ENCODE measurements at places on chromosomes 1 and 21.
A peak's percentile ranks its signal among the peaks of the same experiment; 100 is the strongest.

- no peak for DNase-seq
These were observed 34.8 kb upstream of the RNF187 start for GRCh38 chr1:228452194-228453021.

DNA sequence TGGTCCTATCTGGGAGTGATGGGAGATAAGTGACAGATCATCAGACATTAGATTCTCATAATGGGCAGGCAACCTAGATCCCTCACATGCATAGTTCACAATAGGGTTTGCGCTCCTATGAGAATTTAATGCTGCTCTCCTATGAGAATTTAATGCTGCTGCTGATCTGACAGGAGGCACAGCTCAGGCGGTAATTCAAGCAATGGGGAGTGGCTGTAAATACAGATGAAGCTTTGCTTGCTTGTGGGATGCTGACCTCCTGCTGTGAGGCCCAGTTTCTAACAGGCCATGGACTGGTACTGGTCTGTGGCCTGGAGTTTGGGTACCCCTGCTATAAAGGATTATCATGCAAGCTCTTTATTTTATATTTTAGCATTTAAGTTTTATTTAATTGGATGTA is 72.0 kb downstream of the ZMYM4 start:
- DNase-seq = no peak

GRCh38 chr1:161200992-161201835 is 953 bp upstream of the NDUFS2 start:
- DNase-seq = no peak

GRCh38 chr1:45477646-45478045 is 13.3 kb downstream of the TESK2 start:
- no peak for DNase-seq

DNA sequence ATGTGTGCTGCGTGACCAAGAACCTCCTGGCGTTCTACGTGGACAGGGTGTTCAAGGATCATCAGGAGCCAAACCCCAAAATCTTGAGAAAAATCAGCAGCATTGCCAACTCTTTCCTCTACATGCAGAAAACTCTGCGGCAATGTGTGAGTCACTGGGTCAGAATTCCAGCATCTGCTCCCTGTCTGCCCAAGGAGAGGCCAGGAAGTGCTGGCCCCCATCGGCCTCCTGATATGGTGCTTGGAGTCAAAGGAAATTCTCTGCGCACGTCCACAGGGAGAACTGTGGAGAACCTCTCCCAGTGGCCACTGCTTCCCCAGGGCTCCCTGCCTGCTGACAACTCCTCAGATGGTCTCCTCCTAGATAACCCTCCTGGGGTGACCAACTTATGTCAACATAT is 25.6 kb upstream of the IL20 start:
- DNase-seq = no peak

DNA sequence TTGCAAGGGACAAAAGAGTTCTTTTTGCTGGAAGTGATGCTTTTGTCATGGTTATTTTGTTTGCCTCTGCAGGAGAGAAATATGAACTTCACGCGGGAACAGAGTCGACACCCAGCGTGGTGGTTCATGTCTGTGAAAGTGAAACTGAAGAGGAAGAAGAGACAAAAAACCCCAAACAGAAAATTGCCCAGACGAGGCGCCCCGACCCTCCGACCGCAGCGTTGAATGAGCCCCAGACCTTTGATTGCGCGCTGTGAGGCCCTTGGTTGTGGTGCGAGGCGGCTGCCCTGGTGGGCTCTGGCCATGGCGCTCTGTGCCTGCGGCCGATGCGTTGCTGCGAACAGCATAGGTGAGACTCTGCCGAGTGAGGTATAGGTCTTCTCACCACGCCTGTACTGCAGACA is 20.9 kb upstream of the NCMAP start:
- DNase-seq = peak; percentile 80

GRCh38 chr1:20343149-20343937 is 52.7 kb downstream of the VWA5B1 start:
- no peak for DNase-seq

- DNase-seq = no peak
These were observed 41.7 kb upstream of the RXRG start for GRCh38 chr1:165486663-165487062.

- no peak for DNase-seq
These were observed 48.1 kb downstream of the ZFYVE9 start for GRCh38 chr1:52189898-52190480.

DNA sequence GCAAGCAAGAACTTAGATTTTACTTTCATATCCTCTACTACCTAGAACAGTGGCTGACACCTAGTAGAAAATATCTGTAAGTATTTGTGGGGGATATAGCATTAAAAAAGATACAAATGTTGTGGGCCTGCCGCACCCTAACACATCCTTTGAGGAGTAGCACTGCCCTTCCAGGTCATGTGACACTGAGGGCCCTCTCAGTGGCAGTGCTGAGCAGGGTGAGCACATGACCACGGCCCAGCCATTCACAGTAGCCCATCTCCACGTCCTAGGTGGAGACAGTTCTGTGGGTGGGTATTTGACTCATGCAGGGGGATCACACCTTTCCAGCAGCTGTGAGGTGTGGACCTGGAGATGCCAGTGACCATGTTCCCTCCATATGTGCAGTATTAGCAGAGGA is 108.9 kb downstream of the OMA1 start:
- DNase-seq = no peak

DNA sequence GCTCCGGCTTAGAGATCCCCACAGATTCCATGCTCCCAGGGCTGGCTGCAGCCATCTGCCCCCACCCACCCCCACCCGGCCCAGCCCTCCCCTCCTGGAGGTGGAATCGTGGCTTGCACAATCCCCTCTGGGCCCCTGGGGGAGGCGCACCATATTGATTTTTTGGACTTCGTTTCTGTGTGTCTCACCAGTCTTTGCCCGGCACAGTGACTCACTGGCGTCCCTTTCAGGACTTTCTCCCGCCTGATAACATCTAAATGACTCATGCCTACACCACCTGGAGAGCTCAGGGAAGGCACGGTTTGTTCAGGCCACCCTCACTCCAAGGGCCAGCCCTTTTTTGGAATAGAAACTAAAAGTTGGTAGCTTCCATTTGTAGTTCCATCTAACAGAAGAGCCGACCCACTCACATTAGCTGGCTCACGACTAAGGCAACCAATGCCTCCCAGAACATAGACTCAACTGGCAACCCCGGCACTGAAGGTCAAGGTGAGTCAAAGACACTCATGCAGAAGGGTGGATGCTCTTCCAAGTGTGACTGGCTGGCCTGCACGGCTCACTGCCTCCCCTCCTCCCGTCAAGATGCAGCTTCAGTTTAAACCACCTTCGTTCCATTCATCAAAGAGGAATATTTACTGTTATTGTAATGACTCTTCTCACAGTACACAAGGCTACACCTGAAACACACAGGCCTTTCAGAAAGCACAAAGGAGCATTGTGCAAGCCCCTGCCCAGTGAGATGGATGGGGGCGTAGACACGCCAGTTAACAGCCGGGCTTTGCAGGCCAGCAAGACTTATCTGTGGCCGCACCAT is 18.1 kb upstream of the ETS2 start:
- DNase-seq = no peak

- DNase-seq = no peak
These were observed 25.6 kb downstream of the SLC45A1 start for GRCh38 chr1:8343464-8344001.

DNA sequence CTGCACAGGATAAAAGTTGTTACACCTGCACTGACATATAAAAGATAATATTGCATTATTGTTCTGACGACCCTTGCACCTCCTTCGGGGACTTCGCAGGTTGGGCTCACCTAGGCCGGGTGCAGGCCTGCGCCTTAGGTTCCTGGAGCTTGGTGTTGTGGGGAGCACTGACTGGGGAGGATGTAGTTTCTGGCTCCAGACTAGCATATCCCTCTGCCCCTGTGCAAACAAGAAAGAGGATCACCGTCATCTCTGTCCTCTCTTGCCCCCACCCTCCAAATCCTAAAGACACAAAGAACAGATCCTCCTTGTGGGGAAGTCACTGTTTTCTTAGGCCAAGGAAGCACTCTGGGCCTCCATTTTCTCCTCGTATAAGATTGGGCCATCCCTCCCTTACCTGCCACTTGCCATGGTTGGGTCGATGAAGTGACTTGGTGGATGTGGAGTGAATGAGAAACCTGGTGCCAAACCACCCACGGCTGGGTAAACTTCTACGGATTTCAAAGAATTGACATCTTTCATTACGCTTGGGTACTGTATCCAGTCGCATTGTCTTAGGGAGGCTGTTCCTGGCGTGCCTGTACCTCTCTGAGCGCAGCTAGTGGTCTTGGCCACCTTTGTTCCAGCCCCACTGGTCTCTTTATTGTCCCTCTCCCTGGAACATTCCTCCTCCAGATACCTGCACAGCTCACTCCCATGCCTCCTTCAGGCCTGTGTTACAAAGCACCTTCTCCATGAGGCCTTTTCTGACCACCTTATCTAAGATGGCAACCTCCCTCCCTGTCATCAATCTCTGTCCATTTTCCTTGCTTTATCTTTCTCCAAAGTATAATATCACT is 34.4 kb upstream of the PKP1 start:
- DNase-seq = no peak

GRCh38 chr1:56973923-56974742 is 8.3 kb upstream of the C8B start:
- no peak for DNase-seq

DNA sequence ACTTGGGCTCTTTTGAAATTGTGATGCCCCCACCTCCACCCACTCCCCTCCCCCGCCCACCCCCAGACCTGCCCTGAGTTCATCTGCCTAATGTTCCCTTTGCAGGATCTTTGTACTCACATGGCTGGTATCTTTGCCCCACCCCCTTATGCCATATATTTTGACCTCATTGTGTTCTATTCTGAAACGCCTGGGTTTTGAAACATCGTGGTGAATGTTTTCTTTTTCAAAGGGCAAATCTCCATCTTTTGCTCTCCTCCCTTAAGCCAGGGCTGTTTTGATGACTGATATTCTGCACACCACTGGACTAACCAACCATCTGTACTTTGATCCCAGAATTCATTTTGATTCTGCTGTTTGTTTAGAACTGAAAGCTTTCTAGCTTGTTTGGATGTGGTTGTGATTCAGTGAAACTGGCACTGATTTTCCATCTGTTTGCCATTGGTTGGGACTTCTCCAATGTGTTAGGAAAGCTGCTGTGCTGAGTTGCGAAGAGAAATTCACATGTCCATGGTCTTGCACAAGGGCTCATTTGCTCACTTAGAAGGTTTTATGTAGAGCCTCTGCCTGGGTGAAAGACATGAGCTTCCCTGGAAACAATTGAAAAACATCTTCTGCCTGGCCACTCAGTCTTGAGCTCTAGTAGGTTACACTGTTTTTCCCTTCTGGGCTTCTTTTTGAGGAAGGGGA is 16.5 kb downstream of the SMAP2 start:
- DNase-seq = no peak

DNA sequence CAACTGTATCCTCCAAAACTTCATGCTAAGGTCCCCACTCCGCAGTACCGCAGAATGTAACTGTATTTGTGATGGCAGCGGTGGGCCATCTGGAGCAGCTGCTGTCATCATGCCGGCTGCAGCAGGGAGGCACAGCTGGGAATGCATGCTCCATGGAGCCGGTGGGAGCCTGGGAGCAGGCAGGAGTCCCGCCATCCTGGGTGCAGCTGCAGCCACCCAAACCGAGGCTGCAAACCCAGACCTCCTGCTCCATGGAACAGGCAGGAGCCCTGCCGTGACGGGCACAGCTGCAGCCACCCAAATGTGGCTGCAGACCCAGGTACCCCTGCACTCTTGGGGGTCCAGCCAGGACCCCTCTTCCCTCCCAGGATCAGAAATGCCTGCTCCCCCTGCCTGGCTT is 80.3 kb downstream of the SCMH1 start:
- DNase-seq = no peak

- no peak for DNase-seq
These were observed 81.5 kb upstream of the LRIF1 start for GRCh38 chr1:111045033-111045722.

- DNase-seq = no peak
These were observed 195.2 kb downstream of the FCRL5 start for GRCh38 chr1:157357111-157357510.

- DNase-seq = no peak
These were observed 117.6 kb downstream of the LTN1 start for GRCh38 chr21:28875078-28875477.

DNA sequence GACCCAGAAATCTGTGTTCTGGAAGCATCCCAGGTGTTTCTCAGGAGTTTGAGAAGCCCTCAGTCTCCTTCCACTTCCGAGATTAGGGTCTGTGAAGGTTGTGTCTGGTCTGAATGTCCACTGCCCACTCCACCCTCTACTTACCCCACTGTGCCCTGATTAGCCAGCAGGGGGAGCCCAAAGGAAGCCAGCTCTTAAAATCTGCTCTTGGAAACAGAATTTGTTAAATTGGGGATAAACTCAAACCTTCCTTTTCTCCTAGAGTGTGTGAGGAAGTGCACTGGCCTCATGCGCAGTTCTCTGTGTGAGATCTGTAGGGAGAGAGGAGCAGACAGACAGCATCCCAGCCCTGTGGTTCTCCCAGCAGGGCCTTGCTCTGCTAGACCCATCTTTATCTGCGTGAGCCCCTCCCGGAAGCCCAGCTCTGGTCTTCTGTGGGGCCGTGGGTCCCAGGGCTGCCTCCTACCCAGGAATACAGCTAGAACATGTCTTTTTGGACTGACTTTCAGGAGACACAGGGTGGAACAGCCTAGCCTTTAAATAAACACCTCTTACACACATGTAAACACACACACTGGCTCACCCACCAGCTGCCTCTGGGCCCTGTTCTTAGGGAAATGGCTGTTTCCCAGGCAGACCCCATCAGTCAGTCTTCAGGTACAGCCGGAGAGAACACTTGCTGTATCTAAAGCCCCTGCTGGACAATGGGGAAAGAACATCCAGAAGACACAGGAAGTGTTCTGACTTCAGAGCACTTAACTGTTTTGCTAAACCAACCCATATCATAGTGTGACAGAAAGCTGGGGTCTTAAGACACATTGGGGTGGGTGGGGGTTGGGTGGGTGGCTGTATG is 52.2 kb downstream of the SMYD2 start:
- peak; percentile 51 for DNase-seq

DNA sequence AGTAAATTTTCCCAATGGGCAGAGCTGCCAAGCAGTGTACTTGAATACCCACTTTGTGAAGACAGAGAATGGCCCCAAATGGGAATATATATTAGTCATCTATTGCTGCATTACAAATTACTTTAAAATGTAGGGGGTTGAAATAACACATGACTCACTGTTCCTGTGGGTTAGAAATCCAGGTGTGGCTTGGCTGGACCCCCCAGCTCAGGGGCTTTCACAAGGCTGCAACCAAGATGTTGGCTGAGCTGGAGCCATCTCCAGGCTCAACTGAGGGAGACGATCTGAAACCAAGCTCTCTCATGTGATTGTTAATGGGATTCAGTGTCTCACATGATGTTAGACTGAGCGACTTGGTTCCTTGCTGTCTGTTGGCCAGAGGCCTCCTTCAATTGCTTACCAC is 33.4 kb upstream of the ARHGAP29 start:
- DNase-seq = no peak

GRCh38 chr1:9374748-9375341 is 82.2 kb downstream of the SPSB1 start:
- DNase-seq = no peak

GRCh38 chr1:185265314-185265713 is 51.7 kb downstream of the IVNS1ABP start:
- no peak for DNase-seq

All from activated naive CD8-positive, alpha-beta T cell treated with anti-CD3 and anti-CD28 coated beads, Interleukin-2, amount 10 ng/mL, durations not matched to agents 7 days and 5 days (primary cell).